ENCODE measurements at places on chromosomes 3 and 15.

GRCh38 chr3:69309814-69310213, 76.1 kb downstream of the FRMD4B start:
- DNase-seq, result no peak

- DNase-seq, result no peak
These were observed 61.9 kb downstream of the TRAK1 start for GRCh38 chr3:42153039-42153438.

- no peak for DNase-seq
These were observed 65.8 kb upstream of the ZBTB38 start for GRCh38 chr3:141302364-141303141.

- DNase-seq, result no peak
These were observed 854.1 kb downstream of the ROBO1 start for GRCh38 chr3:78913711-78914110.

DNA sequence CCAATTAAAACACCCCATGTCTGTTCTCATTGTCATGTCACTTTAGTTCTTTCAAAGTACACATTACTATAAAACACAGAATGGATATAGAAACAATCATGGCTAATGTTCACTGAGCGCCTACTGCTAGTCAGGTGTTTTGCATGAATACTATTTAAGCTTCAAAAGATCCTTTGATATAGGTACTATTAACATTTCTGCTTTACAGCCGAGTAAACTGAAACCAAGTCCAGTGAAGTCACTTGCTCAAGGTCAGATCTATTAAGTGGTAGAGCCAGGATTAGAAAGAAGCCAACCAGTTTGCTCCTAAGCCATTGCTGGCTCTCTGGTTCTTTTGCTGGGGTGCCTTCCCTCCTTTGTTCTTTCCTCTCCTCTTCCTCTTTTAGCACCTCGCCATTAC, 32.4 kb upstream of the NMNAT3 start:
- no peak for DNase-seq

GRCh38 chr15:86135041-86135440, 55.4 kb downstream of the AGBL1 start:
- no peak for DNase-seq

GRCh38 chr3:23203708-23204330, 692 bp downstream of the UBE2E2 start:
- DNase-seq, result peak; percentile 8

DNA sequence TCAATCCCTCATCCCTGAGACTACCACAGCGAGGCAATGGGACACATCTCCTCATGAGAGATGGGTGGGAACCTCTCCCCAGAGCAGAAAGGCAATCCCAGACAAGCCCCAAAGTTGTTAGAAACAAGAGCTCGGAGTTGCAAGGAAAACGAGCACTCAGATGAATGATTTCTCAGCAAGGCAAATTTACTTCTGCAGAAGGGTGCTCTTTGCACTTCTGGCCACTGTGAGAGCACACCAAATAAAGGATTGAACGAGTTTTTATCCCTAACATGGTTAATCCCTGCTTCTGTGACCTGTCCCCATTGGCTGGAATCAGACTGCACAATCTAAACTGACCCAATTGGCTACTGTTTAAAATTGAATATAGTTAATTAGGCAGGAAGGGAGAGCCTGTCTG, 339.1 kb upstream of the POU1F1 start:
- no peak for DNase-seq

DNA sequence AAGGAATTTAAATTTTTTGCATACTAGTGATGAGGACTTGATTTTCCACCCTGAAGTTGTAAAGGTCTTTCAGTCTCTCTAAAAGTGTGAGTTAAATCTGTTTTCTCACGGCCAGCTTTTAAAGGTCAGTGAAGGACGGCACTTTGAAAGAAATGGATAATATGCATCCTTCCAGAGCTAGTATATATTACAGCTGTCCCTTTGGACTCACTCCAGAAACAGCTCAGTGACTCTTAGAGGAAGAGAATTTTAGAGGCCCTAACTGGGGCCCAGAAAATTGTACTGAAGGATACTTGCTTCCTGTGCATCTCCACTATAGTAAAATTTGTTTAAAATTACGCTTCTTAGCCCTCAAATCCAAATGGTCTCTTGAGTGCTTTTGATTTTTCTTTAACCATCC, 41.6 kb downstream of the PIK3CA start:
- no peak for DNase-seq

DNA sequence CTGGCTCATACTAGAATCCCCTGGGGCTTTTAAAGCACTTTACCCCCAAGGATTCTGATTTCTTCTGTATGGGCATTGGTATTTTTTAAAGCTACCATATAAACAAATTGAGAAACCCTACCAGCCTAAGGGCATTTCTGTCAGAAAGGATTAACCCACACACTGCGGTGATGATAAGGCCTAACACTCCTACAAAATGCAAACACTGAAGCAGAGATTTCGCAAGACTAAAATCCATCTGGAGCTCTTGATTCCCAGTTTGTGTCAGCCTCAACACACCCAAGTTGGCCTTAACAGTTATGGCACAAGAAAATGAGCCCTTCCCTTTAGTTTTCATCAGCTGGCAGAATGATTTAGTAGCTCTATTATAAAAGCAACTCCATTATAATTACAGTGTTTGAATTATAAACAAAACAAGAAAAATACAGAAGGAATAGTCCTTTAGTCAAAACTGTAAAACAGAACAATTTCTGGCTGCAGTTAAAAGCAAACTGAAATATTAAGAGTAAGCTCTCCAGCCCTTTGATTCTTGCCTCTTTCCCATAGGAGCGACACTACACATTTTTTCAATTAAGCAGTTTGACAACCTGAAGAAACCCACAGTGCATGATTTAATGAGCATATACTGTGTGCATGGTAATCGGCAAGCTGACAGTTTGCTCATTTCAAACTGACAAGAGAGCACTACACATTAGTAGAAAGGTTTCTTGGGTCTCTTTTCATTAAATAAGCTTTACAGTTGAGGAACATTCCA, 441.2 kb downstream of the FHIT start:
- DNase-seq, result no peak
